Right atrium auricular region (tissue), 2 donors: ENCODE measurements at places on chromosomes 5 and 9.

GRCh38 chr5:96426831-96427230, 6.2 kb downstream of the PCSK1 start:
- no peak for DNase-seq

- no peak for DNase-seq
Observed at GRCh38 chr9:74645007-74645639, 148.0 kb downstream of the RORB start.

DNA sequence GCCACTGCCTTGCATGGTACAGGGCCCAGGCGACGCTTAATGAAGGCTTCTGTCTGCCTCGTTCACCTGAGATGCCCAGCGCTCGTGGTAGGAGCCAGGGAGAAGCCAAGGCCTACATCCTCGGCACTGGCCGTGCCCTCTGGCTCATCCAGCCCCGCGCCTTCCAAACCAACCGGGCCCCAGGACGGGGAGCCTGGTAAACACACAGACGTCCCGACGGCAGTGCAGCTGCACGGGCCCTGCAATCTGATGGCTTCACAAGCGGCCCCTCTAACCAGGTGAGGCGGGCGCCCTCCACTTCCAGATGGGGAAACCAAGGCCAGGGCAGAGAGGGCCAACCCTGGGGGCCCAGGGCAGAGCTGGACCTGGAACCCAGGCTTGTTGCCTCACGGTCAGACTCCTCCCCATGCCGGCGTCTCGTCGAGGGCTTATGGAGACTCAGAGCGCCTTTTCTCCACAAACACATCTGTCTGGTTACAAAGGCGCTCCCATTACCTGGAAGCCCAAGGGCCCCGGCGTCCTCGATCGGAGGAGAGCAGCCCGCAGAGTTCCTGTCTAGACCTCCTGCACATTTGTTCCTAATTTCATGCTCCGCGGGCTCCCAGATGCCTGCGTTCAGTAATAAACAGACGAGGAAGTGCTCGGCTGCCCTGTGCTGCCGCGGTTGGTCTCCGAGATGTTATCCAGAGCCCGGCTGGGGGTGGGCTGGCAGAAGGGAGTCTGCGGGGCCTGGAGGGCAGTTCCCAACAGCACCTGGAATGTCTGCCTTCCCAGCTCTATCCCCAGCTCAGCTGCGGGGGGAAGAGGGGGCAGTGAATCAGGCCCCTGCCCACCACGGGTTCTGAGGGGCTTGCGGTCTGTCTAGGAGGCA, 23.5 kb downstream of the FAM163B start:
- DNase-seq = no peak

GRCh38 chr9:136211006-136211405, 6.1 kb upstream of the LHX3 start:
- DNase-seq = no peak

DNA sequence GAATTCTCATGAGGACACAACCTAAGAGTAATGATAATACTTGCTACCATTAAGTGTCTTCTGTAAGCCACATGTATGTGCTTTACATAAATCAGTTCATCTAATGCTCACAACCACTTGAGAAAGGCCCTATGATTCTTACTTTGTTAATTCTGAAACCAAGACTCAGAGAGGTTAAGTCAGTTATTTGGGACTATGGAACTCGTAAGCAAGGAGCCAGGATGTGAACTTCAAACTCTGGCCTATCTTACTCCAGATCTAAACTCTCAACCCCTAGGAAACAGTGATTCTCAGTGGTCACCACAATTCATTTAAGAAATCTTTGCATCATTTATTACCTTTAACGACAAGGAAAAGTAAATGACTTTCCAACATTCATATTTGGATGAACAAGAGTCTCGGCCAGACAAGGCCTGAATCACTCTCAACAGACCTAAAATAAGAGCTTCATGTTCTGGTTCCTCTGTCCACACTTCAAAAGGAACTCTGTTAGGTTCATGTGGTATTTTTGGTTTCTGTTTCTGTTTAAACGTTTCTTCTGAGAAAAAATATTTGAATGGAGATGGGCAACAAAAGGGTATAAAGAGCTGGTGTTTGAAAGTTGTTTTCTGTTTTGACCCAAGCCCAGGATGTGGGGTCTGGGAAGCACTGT, 104.8 kb downstream of the LPAR1 start:
- no peak for DNase-seq

GRCh38 chr5:153775923-153776322, 262.8 kb downstream of the FAM114A2 start:
- no peak for DNase-seq

DNA sequence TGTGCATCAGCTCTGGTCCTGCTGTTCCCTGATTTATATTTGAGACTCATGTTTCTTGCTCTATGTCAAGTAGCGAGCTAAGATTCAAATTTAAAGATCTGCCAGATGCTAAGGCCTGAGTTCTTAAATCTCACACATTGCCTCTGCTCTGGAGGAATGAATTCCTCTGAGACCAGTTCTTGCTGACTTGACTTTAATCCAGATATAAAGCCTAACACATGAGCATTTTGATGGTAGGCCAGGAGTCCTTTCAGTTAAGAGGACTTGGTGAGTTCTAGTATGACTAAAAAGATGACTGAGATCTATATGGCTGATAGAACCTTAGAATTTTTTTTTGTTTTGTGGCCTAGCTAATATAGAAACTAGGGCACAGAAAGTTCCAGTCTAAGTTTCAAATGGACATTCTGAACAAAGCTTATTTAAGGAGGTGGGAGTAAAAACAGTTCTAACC, 1.3 kb upstream of the INIP start:
- DNase-seq = no peak

GRCh38 chr5:142439207-142439860, 114.5 kb upstream of the SPRY4 start:
- DNase-seq = no peak

DNA sequence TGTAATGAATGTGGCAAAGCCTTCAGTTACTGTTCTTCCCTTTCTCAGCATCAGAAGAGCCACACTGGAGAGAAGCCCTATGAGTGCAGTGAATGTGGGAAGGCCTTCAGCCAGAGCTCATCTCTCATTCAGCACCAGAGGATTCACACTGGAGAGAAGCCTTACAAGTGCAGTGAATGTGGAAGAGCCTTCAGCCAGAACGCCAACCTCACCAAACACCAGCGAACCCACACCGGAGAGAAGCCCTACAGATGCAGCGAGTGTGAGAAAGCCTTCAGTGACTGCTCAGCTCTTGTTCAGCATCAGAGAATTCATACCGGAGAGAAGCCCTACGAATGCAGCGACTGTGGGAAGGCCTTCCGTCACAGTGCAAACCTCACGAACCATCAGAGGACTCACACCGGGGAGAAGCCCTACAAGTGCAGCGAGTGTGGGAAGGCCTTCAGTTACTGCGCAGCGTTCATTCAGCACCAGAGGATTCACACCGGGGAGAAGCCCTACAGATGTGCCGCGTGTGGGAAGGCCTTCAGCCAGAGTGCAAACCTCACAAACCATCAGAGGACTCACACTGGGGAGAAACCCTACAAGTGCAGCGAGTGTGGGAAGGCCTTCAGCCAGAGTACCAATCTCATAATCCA, 6.8 kb downstream of the RPL12 start:
- DNase-seq = no peak

- DNase-seq = no peak
Observed at GRCh38 chr5:114957384-114957783, 212.3 kb downstream of the TRIM36 start.

GRCh38 chr9:98251551-98251950, 3.9 kb downstream of the TBC1D2 start:
- no peak for DNase-seq

DNA sequence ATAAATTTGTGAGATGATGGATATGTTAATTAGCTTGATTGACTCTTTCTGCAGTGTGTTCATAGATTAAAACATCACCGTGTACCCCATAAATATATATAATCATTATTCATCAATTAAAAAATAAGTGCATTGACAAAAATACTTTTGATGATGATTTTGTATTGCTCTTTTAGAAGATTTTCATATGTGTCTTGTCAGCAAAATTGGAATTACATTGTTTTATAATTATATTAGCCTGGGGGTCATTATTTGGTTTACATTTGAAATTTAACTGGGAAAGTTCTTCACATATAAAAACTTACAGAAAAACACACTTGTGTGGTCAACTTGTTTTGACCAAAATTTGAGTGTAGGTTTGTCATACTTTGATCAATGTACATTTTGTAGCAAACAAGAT, 614.6 kb upstream of the ITGA1 start:
- no peak for DNase-seq

GRCh38 chr5:111681414-111682120, 75.4 kb downstream of the NREP start:
- no peak for DNase-seq

GRCh38 chr9:27701587-27701986, 128.3 kb upstream of the C9orf72 start:
- no peak for DNase-seq

DNA sequence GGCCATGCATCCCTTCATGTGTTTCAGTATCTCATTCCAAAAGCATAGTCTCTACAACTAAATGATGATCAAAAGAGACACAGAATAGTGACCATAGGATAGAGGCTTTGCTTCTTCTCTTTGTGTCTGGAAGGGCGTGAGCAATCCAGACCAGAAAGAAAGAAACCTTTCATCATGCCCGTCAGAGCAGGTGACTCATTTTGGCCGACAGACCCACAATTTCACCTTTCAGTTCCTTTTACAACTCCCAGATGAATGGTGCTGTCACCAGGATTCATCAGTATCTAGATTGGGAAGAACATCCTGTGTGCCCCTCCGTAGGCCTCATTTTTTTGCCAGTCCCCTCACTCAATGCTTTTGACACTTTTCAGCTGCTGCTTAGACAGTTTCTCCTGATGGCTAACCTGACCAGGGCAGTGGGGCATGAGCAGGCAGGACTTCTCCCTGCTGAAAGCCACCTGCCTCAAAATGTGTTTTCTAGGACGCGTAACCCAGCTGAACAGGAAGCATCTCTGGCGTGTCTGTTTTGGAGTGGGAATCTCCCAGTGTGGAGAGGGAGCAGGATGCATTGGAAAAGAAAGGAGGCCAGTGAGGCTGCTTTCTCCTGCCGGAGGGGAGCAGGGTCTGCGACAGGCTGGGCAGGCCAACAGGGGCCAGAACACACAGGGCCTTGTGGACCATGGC, 21.2 kb downstream of the ABLIM3 start:
- no peak for DNase-seq

DNA sequence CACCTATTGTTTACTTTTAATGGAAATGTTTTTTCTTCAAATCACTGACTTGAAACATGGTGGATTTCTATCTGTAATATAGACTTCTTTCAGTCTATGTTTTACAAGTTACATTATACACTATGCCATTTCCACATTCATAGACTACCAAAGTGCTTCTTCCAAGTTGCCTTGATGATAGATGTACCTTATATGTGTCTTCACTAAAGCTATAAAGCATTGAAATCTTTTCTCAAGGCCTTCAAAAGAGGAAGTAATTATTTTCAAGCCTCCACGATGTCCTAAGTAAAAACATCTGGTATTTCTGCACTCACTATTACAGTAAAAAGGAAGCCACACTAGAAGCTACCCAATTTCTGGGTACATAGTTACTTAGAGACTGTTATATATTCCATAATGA, 113.3 kb downstream of the FGF10 start:
- no peak for DNase-seq

- no peak for DNase-seq
Observed at GRCh38 chr9:36968574-36969215, 65.4 kb downstream of the PAX5 start.

DNA sequence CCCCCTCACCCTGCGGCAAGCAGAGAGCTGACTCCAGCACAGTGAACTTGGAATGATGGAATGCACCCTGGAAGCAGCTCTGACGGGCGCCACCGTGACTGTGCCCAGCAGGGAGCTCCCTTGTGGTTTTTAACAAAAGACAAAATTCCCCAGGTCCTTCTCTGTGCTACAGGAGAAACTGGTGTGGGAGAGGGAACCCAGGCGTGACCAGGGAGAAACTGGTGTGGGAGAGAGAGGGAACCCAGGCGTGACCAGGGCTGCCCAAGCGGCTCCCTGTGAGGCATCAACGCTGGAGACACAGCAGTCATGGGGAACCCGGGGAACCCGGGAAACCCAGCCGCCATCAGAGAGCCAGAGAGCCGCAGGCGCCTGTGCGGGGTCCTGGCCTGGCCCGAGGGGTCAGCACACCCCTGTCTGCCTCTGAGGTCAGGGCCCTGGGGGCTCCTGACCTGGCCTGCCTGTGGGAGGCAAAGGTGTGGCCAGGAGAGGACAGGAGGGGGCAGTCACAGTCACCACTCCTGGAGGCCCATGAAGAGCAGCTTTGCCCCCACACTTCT, 3.1 kb upstream of the AHRR start:
- DNase-seq = no peak

DNA sequence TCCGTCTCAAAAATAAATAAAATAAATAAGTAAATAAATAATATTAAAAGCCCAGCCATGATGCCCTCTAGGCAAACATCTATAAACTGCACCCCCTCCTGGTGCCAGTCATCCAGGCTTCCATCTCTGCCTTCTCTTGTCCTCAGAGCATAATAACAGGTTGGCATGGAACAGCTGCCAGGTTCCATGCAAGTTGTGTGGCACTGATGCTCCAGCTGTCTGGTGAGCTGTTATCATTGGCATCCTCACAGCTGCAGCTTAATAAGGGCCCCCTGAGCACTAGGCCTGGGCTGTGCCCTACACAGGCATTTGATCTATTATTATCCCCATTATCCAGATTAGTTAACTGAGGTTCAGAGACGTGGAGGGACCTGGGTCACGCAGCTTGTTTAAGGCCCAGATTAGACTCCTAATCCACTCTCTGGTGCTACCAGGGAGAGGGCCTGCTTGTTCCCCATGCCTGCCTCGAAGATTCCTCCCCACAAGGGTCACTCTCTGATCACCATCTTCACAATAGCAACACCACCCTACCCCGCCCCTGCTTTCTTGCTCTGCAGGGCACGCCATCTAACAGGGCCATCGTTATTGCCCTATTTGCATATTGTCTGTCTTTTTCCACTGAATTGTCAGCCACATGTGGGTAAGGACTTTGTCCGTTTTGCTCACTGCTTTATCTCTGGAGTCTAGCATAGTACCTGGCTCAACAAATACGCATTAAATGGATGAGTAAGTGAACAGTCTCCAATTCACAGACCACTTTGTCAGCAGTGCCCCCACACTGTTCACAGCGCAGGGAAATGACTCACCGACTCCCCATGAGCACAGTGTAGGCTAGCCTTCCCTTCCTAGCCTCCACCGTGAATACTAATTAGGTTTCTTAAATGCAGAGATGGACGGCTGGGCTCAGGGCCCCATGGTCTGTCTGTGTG, 1.5 kb upstream of the DNM1 start:
- DNase-seq = no peak

DNA sequence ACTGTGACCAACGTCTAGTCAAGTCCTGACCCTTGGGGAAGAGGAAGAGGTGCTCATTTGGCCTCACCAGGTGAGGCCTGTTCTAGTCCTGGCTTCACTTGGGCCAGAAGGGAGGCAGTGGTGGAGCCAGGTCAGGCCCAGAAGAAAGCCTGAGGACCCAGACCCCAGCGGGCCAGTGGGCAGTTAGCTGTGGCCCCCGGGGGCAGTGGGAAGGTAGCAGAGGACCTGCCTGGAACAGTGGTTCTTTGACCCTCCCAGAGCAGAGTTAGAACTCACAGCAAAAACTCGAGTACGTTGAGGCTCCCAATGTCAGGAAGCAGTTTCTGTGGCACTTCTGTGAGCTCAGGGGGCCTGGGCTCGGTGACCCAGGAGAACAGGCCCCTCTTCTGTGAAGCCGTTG, 66.0 kb upstream of the GARNL3 start:
- DNase-seq = no peak

GRCh38 chr5:29805804-29806203, 1387.7 kb upstream of the CDH6 start:
- DNase-seq = no peak

- no peak for DNase-seq
Observed at GRCh38 chr9:5008202-5008601, 23.1 kb downstream of the JAK2 start.

- DNase-seq = no peak
Observed at GRCh38 chr9:121360601-121361374, 9.3 kb downstream of the STOM start.

- no peak for DNase-seq
Observed at GRCh38 chr5:121793791-121794190, 57.9 kb upstream of the FTMT start.
